ENCODE measurements at places on chromosomes 13 and 19.

DNA sequence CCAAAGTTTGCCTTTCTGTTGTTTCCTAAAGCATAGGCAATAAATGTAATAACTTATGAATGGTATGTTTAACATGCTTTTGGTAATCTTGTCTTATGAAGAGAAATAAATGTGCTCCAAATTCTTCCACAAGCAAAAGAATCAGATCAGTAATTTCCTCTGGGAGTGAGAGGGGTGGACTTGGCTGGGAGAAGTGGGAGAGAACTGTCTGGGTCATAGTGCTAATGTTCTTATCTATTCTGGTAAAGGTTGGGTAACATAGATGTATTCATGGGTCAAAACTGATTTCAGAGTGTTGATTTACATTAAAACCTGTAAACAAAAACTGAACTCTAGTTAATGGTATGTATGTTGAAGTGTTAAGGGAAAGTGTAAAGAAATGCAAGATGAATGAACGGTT lies 211.7 kb upstream of the IRS2 start:
- DNase-seq, result no peak

GRCh38 chr13:64849196-64849595 lies 2380.9 kb downstream of the PCDH9 start:
- DNase-seq, result no peak

DNA sequence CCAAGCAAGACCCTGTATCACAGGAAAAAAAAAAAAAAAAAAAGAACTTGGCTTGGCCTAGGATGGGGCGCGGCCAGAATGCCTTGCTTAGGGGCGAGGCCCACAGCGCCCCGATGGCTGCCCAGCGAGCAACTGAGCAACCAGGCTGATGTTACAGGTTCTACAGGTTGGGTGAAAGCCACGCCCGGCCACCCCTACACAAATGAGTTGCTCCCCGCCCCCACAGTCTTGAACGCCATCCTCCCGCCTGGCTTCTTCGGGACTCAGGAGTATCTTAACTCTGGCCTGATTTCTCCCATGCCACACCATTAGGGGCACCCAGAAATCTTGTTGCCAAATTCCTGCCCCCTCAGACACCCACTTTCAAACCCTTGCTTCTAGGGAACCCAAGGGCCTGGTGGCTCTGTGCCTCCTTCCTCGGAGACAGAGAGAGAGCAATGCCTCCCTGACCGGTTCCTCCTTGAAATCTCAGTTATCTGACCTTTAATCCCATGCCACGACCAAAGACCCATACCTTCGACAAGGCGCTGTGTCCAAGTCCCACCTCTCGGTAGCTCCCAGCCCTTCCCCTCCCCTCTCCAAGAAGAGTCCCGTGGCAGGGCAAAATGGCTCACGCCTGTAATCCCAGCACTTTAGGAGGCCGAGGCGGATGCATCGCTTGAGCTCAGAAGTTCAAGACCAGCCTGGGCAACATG lies 1.1 kb upstream of the CBLC start:
- no peak for DNase-seq

GRCh38 chr13:24022568-24022967 lies 125.3 kb upstream of the C1QTNF9B start:
- DNase-seq, result no peak

DNA sequence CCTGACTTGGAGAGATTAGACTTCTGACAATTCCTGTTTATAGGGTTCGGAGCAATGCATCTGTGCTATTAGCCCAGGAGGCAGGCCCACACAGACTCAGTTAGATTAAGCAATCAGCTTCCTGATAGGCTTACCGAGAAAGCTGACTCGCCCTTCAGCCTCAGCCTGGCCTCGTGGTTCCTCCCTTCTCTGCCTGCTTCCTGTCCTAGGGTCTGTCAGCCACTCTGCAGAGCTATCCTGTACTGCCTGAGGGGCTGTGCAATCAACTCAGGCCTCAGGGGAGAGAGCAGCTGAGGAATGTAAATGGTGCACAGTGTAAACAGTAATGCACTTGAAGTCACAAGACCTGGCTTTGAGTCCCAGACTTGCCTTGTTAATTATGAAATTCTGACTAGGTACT lies 30.7 kb downstream of the HTR2A start:
- DNase-seq, result no peak

DNA sequence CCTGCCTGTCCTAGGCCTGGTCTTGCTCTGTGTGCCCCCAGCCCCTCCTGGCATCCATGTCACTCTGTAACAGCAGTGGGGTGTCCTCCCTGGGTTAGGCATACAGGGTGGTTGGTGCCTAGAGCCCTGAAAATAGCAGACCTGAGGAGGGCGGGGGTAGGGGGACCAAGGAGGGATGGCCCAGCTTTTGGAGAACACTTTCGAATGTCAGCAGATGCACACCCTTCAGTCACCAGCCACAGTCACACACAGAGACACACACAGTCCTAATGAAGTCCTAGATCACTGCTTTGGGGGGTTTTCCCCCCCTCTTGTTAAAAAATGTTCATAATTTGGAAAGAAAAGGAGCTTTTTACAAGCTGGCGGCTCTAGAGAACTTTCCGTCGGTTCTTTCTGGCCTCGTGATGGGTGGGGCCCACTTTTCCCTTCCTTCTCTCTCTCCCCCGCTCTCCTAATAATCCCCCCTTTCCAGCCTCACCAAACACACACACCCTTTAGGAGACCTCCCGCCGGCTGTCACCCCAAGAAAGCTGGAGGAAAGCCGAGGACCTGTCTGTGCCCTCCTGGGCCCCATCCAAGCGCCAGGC lies 47.9 kb downstream of the LYL1 start:
- no peak for DNase-seq

DNA sequence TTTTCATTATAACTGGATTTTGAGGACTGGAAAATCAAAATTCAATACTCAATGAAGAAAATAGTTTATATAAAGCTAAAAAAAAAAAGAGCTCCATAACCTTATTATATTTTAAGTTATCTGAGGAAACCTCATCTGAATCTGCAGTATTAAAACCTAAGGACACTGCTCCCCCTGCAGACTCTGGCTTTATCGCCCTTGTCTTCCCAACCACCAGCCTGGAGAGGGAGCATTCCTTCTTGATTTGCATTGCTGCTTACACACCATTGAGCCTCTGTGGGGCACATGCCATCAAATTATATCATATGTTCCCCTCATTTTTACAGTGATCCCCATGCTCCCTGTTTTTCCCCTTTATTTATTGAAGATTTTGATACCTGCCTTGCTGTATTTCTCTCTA lies 871.4 kb upstream of the GPC6 start:
- no peak for DNase-seq

GRCh38 chr13:33723365-33723764 lies 94.6 kb upstream of the RFC3 start:
- no peak for DNase-seq

DNA sequence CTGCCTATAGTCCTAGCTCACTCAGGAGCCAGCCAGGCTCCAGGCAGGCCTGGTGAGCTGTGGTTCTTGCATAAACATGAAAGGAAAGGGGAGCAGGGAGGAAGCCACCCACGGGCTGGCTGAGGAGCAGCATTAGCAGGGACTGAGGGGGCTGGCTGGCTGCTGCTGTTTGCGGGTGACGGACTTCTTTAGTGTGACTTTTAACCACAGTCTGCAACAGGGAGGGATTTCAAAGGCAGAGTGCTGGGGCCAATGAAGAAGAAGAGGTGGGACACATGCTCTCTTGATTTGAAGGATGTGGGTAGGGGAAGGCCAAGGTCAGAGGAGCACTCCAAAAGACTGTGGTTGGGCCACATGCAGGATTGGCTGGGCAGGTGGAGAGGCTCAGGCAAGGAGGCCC lies 223.0 kb downstream of the DNAJC15 start:
- no peak for DNase-seq

- no peak for DNase-seq
These were observed 18.4 kb downstream of the GRTP1 start for GRCh38 chr13:113345486-113345885.

- no peak for DNase-seq
These were observed 186.8 kb upstream of the PRR20A start for GRCh38 chr13:56953965-56954364.

DNA sequence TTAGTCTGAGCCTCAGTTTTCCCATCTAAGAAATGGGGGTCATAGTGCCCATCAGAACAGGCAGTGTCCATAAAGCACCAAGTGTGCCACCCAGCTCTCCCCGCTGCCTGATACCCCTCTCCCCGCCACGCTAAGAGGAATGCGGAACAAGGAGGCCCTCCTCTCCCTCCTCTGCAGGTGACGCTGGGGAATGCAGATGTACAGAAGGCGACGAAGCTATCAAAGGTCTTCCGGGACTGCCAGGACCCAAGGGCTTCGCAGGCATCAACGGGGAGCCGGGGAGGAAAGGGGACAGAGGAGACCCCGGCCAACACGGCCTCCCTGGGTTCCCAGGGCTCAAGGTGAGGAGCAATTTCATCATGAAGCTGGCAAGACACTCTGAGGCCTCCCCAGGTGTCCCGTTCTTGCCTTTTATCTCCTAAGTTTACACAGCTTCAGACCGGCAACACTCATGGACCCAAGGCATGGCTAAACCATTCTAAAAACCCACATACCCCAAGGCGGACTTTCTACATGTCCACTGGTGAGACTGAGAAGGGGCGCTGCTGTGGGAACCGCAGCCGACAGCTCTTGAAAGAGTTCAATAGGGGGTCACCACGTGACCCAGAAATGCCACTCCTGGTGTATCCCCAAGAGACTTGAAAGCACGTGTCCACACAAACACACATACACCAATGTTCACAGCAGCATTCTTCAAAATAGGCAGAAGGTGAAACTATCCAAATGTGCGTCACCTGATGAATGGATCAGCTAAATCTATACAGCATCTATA lies 102.7 kb downstream of the RAB20 start:
- DNase-seq, result no peak

GRCh38 chr19:33661336-33661735 lies 39.6 kb downstream of the CHST8 start:
- no peak for DNase-seq

DNA sequence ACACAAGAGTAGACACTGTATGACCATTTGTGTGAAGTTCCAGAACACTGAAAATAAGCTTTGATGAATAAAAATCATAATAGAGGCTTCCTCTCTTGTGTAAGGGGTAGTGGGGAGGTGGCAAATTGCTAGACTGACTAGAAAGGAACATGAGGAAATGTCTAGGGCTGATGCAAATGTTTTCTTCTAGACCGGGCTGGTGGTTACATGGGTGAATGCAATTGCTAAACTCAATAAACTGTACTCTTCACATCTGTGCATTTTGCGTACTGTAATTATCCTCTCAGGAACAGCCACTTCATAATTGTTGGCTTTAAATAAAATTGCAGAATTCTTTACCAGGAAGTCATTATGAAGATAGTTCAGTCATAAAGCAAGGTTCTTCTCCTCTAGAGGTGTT lies 5.2 kb upstream of the KBTBD7 start:
- no peak for DNase-seq

DNA sequence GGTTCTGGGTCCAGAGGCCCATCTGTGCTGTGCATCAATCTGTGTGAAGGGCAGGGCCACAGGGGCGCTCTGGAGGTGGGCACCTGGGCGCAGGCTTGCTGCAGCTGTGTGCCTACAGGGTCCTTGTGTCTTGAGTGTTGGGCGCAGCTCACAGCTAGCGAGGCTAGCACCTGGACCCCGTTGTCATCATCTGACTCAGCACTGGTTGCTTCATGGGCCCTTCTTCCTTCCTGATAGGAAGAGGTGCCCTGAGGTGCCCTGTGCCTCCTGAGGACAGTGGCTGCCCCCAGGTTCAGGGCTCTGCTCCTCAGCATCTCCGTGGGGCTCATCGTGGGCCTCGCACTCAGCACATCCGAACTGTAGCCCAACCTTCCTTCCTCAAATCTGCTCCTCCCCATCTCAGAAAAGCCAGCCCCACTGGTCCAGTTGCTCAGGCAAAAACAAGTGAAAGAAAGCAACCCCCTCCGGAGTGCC lies 54.8 kb downstream of the GATAD2A start:
- DNase-seq, result no peak

GRCh38 chr13:106262886-106263285 lies 272.6 kb downstream of the EFNB2 start:
- no peak for DNase-seq

DNA sequence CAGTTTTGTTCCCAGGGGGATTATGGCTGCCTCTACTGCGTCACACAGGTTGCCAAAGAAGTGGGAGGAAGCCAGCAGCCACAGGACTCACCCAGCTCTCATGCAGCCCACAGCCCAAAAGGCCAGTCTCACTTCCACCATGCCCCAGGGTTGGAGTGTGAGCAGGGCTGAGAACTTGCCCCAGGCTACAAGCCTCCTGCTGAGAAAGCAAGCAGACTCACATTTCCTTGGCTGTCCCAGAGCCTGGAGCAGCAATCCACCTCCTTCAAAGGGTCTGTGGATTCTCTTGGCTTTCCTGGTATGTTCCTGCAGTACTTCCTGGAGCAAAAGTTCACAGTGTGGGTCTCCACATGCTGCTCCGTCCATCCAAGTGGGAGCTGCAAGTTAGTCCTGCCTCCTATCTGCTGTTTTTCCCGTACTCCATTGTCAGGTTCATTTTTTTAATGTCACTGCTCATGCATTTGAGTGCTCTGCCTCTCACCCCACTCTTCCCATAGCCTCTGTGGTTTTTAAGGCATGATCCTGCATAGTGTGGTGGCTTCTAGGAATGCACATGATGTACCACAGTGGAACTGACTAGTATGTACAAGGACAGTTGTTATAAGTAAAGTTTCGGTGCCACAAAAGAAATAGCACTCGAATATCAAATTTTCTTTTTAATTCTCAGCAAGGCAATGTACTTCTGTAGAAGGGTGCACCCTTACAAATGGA lies 56.2 kb upstream of the ARHGEF7 start:
- DNase-seq, result no peak

DNA sequence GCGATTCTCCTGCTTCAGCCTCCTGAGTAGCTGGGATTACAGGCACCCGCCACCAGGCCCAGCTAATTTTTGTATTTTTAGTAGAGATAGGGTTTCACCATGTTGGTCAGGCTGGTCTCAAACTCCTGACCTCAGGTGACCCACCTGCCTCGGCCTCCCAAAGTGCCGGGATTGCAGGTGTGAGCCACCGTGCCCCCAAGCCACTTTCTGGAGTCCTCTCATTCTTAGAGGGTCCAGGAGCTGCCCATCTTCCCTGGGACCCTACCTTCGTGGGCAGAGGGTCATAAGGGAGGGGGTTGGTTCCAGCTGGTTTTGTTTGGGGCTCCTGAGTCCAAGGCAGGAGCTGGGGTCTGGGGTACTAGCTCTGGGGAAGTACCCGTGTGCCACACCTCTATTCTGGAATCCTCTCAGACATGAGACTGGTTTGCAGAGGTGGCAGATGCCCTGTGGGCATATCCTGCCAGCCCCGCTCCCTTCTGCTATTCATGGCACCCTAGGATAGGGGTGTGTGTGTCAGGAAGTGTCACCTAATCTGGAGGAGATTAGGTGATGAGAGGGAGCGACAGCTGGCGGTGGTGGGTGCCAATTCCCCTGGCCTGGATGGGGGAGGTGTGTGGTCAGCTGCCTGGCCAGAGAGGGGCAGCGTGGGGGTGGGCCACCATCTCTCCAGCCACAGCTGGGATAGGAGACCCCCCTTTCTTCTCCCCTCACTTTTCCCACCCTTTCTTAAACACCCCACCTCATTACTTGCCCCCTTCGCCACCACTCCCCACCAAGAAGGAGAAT lies 2.1 kb downstream of the PRMT1 start:
- DNase-seq, result no peak

Data from activated T-helper 1 cell treated with Interleukin-2 at 50 U/mL for 16 hours (primary cell).